ENCODE measurements at places on chromosomes 5 and 9. TPM values are rescaled to one million over a fixed set of nuclear protein-coding genes. Genes with fewer than 3 reads are reported as not detected.
A peak's percentile ranks its signal among the peaks of the same experiment; 100 is the strongest.

- DNase-seq: no peak
Measured at GRCh38 chr9:37645903-37646506, 4.7 kb upstream of the FRMPD1 start.

DNA sequence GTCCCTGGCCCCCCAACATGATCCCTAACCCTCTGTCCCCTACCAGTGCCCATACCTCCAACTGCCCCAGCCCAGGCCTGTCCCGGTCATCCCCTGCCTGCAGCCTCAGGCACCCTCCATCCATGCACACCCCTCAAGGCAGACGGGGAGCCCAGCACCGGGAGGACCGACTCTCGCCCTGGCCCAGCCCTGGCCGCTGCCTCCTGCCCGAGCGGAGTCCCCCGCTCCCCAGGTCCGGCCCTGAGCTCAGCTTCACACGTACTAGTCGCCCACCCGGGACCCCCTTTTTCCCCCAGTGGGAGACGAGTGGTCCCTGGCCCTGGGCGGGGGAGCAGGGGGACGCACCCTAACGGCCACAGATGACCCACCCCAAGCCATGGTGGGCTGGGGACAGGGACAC lies 49.0 kb upstream of the UBAC1 start:
- DNase-seq: no peak

DNA sequence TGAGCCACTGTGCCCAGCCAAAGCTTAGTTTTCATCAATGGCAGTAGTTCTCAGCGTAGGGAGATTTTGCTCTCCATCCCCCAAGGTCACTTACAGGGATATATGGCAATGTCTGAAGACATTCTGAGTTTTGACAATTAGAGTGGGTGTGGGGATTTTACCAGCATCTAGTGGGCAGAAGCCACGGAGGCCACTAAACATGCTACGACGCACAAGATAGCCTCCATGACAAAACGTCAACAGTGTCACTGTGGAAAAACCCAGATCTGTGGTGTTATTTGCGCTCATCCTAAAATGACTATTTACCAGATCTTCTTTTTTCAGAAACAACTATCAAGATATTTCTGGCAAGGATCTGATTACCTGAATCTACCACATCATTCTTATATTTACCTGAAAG lies 68.2 kb downstream of the CDC14B start:
- DNase-seq: no peak

DNA sequence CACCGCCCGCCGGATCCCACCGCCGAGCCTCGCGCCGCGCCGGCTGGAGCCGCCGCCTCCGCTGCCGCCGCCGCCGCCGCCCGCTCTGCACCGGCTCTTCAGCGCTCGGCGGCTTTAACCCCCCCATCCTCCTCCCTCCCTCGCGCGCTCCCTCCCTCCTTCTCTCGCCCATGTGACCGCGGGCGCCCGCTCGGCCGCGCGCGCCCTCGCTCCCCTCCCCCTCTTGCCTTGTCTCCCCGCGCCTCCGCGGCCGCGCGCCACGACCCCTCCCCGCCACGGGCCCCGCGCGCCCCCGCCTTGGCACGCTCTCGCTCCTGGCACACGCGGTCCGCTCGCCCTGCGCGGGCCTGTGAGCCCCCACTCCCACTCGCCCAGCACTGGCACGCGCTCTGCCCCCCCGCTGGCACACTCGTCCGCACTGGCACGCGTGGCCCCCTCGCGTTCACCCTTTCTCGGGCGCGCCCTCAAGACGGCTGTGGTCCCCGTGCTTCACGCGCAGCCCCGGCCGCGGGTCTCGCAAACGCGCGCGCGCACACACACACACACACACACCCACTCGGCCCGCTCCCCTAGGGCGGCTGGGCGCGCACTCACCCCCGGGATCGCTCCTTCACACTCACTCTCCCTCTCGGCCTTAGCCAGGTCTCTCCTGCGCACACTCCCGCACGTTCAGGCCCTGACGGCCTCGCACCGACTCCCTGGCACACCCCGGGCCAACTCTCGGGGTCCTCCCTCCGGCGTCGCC lies at the start of gene CNTFR:
Gene CNTFR (minus strand): TSS at position 89 of the 745 bp plus-strand sequence. CDS start 20,743 bp downstream, outside the sequence.
- DNase-seq: no peak

GRCh38 chr5:1749346-1750124 lies 50.1 kb downstream of the MRPL36 start:
- DNase-seq: peak; percentile 4

Gene MAN1B1
- total RNA-seq: 68.4 TPM

Gene IRX4
- not detected for total RNA-seq

Data from transverse colon (tissue), 4 donors.